IPS DF 6.9 (cell line): ENCODE measurements at places on chromosomes 4 and X.

DNA sequence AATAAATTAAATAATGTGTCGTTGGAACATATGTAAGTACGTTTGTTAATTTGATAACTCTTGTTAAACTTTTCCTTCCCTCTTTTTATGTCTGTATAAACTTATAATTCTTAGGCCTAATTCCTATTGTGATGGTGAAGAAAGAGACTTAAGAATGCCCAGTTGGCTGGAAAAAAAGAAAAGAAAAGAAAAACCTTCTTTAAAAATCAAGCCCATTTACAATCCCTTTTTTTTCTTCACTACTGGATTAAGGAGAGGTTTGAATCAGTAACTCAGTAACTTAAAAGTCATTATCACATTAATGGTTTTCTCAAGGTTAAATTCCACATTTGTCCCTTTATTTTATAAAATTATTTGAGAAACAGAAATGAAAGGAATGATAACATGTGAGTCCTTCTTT lies 253.3 kb upstream of the MAGEB2 start:
- no peaks in the 10 kb centered on the region for H3K36me3 ChIP-seq
- no peaks in the 10 kb centered on the region for H3K27me3 ChIP-seq
- H3K4me3 ChIP-seq = no peak overlapping the region

- no peak overlapping the region for H3K4me3 ChIP-seq
- no peaks in the 10 kb centered on the region for H3K36me3 ChIP-seq
- no peak overlapping the region for H3K27ac ChIP-seq
- H3K27me3 ChIP-seq = no peaks in the 10 kb centered on the region
Observed at GRCh38 chrX:114268643-114269042, 315.2 kb upstream of the HTR2C start.

GRCh38 chr4:148077581-148077980 lies 345.7 kb downstream of the ARHGAP10 start:
- no peak overlapping the region for H3K27ac ChIP-seq
- H3K4me3 ChIP-seq = no peak overlapping the region
- H3K4me1 ChIP-seq = no peaks in the 10 kb centered on the region
- H3K27me3 ChIP-seq = no peaks in the 10 kb centered on the region

- no peaks in the 10 kb centered on the region for H3K36me3 ChIP-seq
- H3K27ac ChIP-seq = no peak overlapping the region
Observed at GRCh38 chr4:76830964-76831703, 66.8 kb downstream of the SOWAHB start.

DNA sequence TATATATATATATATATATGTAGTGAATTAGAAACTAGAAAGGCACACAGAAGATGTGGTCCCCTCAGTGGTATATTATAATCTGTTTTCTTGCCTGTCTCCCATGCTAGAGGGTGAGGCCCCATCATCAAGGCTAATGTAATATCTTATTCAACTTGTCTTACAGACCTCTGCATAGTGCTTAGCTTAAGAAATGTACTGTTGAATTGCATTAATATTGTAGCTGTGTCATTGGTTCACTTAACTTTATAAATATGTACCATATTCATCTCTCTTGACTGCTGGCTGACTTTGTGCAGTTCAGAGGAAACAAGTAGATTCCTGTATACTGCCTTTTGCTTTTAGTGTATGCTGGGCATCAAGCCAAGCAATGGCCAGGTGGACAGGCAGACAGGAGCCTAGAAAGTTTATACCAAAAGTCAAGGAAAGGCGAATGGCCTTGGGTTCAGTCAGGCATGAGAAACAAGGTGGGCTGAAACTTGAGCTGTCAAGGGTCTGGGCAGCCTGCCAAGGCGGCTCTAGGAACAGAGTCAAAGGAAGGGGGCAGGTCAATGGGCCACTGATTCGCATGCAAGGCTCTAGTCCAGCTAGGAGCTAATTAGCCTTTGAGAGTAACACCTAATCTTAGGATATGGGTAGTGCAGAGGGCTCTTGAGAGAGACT lies 78.8 kb upstream of the LEF1 start:
- no peak overlapping the region for H3K27ac ChIP-seq
- H3K4me3 ChIP-seq = no peak overlapping the region
- peaks cover 1% of the 10 kb centered on the region; the same call in 1 of the 2 replicates for H3K4me1 ChIP-seq

DNA sequence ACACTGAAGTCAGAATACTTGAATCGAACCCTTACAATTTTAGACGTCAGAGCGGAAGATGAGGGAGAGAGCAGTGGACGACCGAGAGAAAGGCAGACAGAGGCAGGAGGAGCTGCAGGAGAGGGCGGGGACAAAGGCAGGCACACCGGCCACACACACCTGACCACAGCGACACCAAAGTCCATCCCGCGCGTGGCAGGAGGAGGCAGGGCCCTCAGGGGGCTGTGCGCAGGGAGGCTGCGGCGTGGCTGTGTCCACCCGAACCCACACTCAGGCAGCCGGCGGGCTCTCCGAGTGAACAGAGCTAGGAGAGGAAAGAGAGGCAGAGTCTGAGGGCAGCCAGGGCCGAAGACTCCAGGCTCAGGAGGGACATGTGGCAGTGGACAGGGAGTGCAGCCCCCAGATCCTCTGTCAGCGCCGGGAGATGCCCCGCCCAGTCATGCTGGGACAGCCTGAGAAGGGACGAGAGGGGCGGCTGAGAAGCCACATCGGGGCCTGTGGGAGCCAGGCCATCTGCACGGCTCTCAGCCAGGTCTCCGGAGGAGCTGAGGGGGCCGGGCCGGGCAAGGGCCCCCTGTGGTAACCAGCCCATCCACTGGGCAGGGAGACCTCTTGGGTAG lies 20.1 kb downstream of the GAK start:
- H3K27me3 ChIP-seq = no peaks in the 10 kb centered on the region
- H3K4me3 ChIP-seq = no peak overlapping the region

DNA sequence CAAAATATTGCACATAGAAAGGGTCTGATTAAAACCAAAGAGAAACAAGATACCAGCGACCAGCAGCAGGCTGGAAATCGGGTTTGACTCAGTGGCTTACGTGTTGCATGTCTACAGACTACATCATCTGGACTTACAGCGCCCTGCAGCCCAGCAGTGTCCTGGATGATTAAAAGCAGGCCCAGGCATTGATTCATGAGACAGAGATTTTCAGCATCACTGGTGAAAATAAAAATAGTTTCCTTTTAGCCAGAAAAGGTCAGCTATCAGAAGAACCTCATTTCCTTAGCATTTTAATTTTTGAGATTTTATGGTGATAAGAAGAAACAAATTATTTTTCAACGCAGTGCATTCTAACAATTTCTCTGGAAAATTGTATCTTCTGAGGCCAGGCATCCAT lies 190.6 kb downstream of the PTTG2 start:
- DNase-seq = no peak
- H3K4me1 ChIP-seq = peaks cover 2% of the 10 kb centered on the region; the same call in 1 of the 2 replicates
- H3K27ac ChIP-seq = no peak overlapping the region
- no peak overlapping the region for H3K4me3 ChIP-seq

DNA sequence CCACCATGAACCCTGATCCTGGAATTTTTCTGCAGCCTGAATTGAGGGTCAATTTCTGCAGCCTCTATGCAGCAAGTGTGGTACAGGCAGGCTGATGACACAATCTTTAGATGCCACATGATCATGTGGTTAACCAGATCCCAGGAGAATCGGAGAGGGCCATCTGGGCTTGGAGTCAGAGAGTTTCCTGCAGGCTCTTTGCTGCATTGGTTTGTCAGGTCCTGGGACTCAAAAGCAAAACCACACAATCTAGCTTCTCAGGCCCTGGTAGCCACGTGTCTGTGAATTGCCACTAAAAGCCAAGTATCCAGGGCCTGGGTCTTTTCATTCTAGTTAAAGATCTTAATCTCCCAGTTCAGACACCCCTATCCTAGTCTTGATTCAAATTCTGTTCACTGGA lies 464.5 kb downstream of the BCOR start:
- no peaks in the 10 kb centered on the region for H3K27me3 ChIP-seq
- no peak overlapping the region for H3K27ac ChIP-seq
- no peak for DNase-seq
- no peaks in the 10 kb centered on the region for H3K36me3 ChIP-seq
- no peaks in the 10 kb centered on the region for H3K4me1 ChIP-seq

DNA sequence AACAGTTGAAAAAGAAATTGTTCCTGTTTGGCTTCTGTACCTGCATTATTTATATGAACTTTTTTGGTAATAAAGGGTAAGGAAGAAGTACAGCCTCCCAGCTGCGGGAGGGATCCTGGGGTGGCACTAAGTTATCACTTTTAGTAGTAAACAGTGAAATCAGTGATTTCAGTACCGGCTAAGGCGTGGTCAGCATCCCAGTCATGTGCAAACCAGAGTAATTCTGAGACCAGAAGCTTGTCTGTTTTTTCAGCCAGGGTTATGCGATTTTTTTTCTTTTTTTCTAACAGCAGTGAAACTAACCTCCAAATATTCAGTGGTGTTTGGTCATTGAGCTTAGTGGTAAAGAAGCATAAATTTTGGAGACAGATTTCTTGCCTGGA lies 3.3 kb downstream of the EGF start:
- no peak overlapping the region for H3K4me3 ChIP-seq
- H3K27ac ChIP-seq = no peak overlapping the region
- H3K4me1 ChIP-seq = peaks cover 2% of the 10 kb centered on the region; the same call in 1 of the 2 replicates
- DNase-seq = no peak
- no peaks in the 10 kb centered on the region for H3K36me3 ChIP-seq

- H3K4me3 ChIP-seq = no peak overlapping the region
- H3K4me1 ChIP-seq = no peaks in the 10 kb centered on the region
- H3K27ac ChIP-seq = no peak overlapping the region
- H3K27me3 ChIP-seq = no peaks in the 10 kb centered on the region
- no peaks in the 10 kb centered on the region for H3K36me3 ChIP-seq
Observed at GRCh38 chr4:104394406-104395167, 100.1 kb downstream of the CXXC4 start.

- no peaks in the 10 kb centered on the region for H3K36me3 ChIP-seq
- no peak overlapping the region for H3K4me3 ChIP-seq
- no peaks in the 10 kb centered on the region for H3K27me3 ChIP-seq
- no peaks in the 10 kb centered on the region for H3K4me1 ChIP-seq
Observed at GRCh38 chr4:52576326-52576725, 82.8 kb downstream of the USP46 start.

- H3K27me3 ChIP-seq = no peaks in the 10 kb centered on the region
- H3K36me3 ChIP-seq = no peaks in the 10 kb centered on the region
- H3K4me3 ChIP-seq = no peak overlapping the region
- no peaks in the 10 kb centered on the region for H3K4me1 ChIP-seq
Observed at GRCh38 chrX:145826466-145826865, 8.8 kb downstream of the SLITRK2 start.

- H3K4me1 ChIP-seq = no peaks in the 10 kb centered on the region
- no peak overlapping the region for H3K4me3 ChIP-seq
- H3K27me3 ChIP-seq = no peaks in the 10 kb centered on the region
- no peak for DNase-seq
- no peak overlapping the region for H3K27ac ChIP-seq
Observed at GRCh38 chr4:159204566-159204965, 101.7 kb downstream of the RAPGEF2 start.

- H3K4me1 ChIP-seq = no peaks in the 10 kb centered on the region
- no peak for DNase-seq
- no peaks in the 10 kb centered on the region for H3K36me3 ChIP-seq
- H3K4me3 ChIP-seq = no peak overlapping the region
Observed at GRCh38 chrX:54166915-54167314, 16.1 kb downstream of the FAM120C start.

DNA sequence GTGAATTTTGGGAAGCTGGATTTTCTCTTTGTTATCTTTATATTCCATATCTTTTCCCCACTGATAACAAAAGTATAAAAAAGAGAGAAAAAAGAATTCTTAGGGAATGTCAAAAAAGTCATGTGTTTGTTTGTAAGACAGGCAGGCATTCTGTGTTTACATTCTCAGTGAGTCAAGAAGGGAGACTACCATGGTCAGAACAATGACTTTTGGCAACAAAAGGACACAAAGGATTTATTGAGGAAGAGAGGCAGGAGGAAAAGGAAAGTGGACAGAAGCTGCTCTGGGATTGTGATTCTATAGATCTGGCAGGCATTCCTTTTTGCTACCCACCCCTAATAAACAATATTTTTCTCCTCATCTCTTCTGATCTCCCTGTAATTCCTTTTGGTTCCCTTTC lies 5.9 kb upstream of the ANK2 start:
- DNase-seq = no peak
- H3K4me1 ChIP-seq = no peaks in the 10 kb centered on the region
- H3K27me3 ChIP-seq = no peaks in the 10 kb centered on the region
- H3K36me3 ChIP-seq = no peaks in the 10 kb centered on the region
- no peak overlapping the region for H3K4me3 ChIP-seq

DNA sequence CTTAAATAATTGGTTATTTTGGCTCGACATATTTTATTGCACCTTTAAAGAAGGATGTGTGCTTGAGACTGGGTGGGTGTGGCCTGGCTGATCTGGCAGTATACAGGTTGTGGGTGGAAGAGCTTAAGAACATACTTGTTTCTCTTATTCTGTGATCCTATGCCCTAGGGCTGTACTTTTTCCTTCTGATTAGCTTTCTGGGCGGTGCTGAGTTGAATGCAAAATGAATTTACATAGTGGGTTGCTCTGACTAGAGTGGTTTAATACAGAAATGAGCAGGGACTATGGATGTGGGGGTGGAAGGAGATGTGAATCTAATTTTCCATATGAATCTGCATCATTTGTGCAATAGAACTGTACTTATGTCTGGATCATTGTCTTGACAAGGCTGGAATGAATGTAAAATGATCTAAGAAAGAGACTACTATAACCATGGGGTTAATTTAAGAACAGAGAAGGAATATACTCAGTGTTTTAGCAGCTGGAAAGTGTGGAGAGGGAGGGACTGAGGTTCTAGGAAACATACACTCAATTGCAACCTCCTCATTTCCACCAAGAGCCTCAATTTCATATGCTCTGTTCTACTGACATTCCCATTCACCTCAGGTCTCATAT lies 73.7 kb downstream of the RLIM start:
- 0 out of 2 replicates have a peak, but pooled peaks cover 2% of the 10 kb centered on the region for H3K4me1 ChIP-seq
- H3K27ac ChIP-seq = no peak overlapping the region
- no peaks in the 10 kb centered on the region for H3K27me3 ChIP-seq
- no peak for DNase-seq

DNA sequence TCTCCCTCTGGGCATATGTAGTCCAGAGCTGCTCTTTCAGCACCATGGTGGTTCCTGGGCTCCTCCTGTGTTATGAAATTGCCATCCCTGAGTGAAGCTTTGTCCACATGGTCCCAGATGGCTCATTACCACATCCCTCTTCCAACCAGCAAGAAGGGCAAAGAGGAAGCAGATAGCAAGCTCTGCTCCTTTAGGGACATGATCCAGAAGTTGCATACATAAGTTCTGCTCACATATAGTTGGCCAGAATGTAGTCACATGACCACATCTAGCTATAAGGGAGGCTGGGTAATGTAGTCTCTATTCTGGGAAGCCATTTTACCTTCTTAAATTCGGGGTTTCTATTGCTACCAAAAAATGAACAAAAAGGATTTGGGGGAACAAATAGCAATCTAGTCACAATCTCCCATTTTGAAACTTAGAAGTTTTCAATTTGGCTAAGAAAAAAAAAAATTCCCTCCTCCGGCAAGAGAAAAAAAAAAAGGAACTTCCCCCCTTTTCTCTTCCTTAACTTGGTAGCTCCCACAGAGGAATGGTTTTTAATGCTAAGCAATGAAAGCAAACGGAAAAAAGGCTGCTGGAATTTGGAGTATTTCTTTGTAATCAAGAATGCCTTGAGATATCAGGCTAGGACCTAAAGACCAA lies 88.2 kb upstream of the USP9X start:
- H3K36me3 ChIP-seq = no peaks in the 10 kb centered on the region
- no peak overlapping the region for H3K27ac ChIP-seq
- peaks cover 3% of the 10 kb centered on the region; the same call in 1 of the 2 replicates for H3K4me1 ChIP-seq

GRCh38 chr4:26647523-26648224 lies 63.8 kb downstream of the TBC1D19 start:
- H3K27ac ChIP-seq = no peak overlapping the region
- H3K27me3 ChIP-seq = no peaks in the 10 kb centered on the region
- H3K4me1 ChIP-seq = no peaks in the 10 kb centered on the region; the same call in 1 of the 2 replicates
- no peaks in the 10 kb centered on the region for H3K36me3 ChIP-seq

- no peaks in the 10 kb centered on the region for H3K4me1 ChIP-seq
- no peak for DNase-seq
- H3K36me3 ChIP-seq = 0 out of 2 replicates have a peak, but pooled peaks cover 3% of the 10 kb centered on the region
- no peak overlapping the region for H3K4me3 ChIP-seq
- no peak overlapping the region for H3K27ac ChIP-seq
Observed at GRCh38 chrX:108527724-108528123, 88.1 kb downstream of the COL4A5 start.
